Osteoblast (primary cell): ENCODE measurements at places on chromosomes 12 and 14. TPM values are rescaled to one million over a fixed set of nuclear protein-coding genes. Genes with fewer than 3 reads are reported as not detected.
A peak's percentile ranks its signal among the peaks of the same experiment; 100 is the strongest.

Gene CNTN1
- total RNA-seq, result 0.29 and 0.36 TPM in 2 replicates

GRCh38 chr12:66196806-66197205, 7.8 kb downstream of the IRAK3 start:
- no peak for DNase-seq

DNA sequence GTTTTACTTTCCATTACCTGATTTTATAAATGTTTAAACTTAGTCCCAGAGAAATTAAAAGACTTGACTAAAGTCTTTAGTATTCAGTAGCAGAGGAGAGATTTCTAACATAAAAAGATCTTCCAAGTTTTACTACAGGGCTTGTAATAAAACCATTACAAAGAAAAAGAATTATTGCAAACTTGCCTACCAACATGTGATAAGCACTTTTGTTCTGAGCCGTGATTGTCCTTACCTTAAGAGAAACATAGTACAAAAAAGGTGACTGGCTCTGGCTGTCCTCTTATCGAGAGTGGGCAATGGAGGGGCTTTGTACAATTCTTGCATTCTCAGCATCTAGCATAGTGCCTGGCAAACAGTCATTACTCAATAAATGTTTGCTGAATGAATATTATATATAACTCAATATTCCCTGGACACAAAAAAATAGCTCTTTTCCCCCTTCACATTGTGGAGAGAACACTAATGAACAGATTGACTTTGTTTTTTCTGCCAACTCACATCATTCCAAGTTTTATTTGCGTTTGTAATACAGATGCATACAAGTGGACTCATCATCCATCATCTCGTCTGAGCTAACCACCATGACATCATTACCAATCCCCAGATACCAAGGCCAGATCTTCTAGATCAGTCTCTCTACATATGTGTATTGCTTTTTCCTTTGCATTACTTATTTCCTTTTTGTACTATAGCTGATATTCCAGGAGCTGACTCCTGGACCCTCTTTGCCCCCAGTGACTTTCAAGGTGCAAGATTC, 192.8 kb upstream of the EEA1 start:
- peak; percentile 90 for DNase-seq

GRCh38 chr12:57869298-57869926, 22.9 kb upstream of the CTDSP2 start:
- DNase-seq, result peak; percentile 74

GRCh38 chr12:131986910-131987309, 37.2 kb downstream of the EP400 start:
- no peak for DNase-seq
